IPS-NIHi11 (cell line): ENCODE measurements at places on chromosomes 4 and X.

DNA sequence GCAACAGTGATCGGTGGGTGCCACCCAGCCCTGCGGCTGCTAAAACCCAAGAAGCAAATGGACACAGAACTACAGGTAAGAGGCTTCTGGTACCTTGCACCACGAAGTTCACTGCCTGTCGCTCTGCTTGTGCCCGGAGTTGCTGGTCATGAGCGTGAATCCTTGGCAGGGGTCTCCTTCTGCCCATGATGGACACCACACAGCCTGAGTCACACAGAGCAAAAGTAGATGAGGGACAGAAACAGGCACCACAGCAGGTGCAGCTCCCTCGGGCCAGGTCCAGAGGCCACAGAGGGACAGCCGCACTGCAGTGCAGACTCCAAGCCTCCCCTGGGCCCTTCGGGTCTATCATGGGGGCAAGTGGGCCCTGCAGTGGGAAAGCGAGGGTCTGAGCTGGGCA, 22.4 kb downstream of the NAT8L start:
- DNase-seq, result no peak

DNA sequence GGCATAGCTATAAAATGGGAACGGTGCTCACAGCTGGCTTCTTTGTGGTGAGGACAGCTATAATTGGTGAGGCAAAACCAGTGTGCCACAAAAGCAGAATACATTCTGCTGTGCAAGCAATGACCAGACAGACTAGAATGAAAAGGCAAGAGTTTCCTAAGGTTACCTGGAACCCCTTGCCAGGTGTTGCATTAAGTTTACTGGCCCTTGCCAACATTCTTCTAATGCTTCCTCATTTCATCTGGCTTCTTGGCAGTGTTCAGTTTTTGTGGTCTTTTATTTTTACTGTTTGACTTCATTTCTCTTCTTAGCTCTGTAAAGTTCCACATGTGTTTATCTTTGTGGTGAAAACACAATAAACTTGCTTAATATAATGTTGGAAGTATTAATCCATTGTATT, 131.4 kb downstream of the PTTG2 start:
- no peak for DNase-seq

DNA sequence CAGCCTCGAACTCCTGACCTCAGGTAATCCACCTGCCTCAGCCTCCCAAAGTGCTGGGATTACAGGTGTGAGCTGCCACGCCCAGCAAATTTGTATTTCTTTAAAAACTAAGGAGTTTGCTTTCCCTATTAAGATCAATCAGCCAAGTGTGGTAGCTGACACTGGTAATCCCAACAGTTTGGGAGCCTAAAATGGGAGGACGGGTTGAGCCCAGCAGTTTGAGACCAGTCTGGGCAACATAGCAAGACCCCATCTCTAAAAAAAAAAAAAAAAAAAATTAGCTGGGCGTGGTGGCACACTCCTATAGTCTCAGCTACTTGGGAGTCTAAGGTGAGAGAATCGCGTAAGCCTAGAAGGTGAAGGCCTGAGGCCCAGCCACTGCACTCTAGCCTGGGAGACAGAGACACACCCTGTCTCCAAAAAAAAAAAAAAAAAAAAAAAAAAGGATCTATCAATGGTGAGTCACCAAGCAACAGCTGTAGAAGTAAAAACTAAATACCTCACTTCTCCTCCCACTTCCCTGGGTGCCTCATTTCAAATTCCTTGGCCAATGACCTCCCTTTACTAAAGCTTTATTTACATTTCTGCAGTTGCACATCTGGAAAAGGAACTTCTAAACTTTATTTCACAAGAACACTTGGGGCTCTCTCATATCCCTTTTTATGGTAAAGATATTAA, 54.5 kb downstream of the LDB2 start:
- DNase-seq, result no peak

DNA sequence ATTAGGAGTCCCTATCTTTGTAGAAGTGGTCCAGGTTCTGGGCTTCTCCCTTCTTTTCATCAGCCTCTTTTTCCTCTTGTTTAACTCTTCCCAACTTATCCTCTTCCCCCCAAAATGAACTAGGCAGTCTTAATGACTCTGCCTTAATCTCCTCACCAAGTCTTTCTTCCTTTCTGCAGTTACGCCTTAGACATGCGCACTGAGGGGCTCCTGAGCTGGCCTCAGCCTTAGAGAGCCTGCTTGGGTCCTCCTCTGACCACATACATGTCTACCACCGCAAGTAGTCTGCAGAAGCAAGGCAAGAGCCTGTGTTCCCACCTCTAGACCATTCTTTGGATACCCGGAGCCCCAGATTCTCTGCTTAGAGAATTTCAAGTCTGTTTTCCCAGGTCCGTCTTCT, 199.9 kb downstream of the MGST2 start:
- DNase-seq, result no peak

- DNase-seq, result no peak
These were observed 523.6 kb upstream of the BOD1L1 start for GRCh38 chr4:14151101-14151500.

DNA sequence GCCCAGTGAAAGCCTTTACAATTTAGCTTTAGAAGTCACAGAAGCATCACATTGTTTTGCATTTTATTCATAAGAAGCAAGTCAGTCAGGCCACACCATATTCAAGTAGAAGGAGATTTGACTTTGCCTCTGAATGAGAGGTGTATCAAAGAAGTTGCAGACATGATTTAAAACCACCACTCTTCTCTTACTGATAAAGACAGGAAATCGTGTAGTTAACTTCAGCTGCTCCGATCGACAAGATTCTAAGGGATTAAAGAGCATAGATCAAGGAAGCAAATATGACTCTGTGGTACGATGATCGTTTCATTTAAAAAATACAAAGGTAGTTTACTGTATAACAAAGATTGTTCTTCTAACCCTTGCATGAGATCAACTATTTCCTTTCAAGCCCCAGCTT, 328.0 kb upstream of the PPP1R2C start:
- no peak for DNase-seq

- DNase-seq, result no peak
These were observed 180.1 kb downstream of the RAPGEF2 start for GRCh38 chr4:159282944-159283343.

GRCh38 chr4:1002631-1003251, 8.7 kb upstream of the FGFRL1 start:
- no peak for DNase-seq

GRCh38 chrX:50680990-50681389, 133.0 kb downstream of the SHROOM4 start:
- peak; percentile 7 for DNase-seq

DNA sequence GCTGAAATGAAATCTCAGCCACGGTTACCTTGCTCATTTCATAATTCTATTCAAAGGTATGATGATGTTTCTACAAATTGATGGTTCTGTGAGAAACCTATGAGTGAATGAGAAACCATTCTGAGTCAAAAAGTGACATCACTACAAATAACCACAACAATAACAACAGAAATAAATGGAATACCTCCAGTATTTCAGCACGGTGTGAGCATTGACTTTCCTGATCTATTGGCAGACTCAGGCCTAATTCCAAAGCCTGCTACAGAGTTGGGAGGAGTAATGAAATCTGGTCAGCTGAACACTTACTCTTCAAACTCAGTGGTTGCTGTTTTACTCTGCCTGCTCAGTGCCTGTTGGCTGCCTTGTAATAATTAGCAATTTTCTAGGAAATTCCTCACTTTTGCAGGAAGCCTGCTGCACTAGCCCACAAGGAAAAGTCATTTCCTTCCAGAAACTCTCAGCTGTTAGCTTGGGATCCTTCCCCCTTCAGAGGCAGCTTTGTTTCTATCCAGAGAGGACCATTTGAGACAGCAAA, 18.8 kb upstream of the SYNPO2 start:
- no peak for DNase-seq

GRCh38 chr4:72641611-72642010, 72.6 kb upstream of the ADAMTS3 start:
- DNase-seq, result no peak

DNA sequence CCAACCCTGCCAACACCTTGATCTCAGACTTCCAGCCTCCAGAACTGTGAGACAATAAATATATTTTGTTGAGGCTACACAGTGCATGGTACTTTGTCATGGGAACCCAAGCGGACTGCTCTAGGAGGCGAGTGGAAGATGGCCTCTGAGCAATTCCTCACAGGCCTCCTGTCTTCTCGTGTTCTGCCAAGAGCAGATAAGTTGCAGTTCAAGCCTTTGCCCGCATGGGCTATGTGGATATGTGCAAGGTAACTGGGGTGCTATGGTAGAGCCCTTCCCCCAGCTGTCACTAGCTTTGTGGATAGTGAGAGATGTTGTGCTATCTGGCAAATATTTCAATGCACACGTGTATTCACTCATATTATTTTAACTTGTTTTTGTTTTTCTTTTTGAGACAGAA, 156.0 kb upstream of the BCOR start:
- DNase-seq, result no peak

DNA sequence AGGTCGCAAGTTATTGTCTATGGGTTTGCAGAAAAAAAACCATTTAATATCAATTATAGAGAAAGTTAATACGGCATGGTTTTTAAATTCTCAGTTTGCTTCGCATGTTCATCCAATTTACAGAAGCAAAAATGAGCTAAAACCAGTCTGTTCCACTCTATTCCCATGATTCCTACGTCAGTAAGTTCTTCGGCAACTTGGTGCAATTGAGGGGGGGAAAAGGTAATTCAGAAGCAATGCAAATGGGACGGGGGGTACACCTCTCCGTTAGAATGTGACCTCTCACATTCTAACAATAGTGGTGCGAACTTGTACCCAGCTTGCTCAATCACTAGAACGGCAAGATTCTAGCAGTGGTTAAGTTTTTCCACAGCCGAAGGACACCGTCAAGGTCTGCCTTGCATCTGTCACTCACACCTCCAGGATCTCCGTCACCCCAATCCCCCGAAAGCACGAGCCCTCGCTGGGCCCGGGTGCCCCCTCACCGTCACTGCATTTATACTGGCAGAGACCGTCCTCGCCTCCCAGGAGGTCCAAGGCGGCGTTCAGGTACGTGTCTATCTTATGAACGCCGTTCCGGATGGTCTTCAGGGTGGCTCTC, 653 bp downstream of the PLA2G12A start:
- DNase-seq, result peak; percentile 16

DNA sequence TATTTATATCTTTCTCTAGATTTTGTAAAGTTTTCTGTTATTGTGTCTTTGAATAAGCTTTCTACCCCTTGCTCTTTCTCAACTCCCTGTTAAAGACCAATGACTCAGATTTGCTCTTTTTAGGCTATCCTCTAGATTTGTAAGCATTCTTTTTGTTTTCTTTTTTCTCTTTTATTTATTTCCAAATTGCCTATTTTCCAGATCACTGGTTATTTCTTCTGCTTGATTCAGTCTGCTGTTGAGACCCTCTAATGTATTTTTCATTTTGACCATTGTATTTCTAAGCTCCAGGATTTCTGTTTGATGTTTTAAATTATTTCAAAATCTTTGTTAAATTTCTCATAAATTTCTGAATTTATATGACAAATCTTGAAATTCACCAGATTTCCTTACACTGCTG, 462.6 kb upstream of the GALNT7 start:
- DNase-seq, result no peak
